ENCODE measurements at places on chromosomes 6 and 20. TPM values are rescaled to one million over a fixed set of nuclear protein-coding genes. Genes with fewer than 3 reads are reported as not detected.

POLH gene
- 62.5 TPM for total RNA-seq

PRICKLE4 gene
- total RNA-seq, result not detected

NDRG3 gene
- total RNA-seq, result 27.2 TPM

MYB gene
- 52.6 TPM for total RNA-seq

CCDC170 gene
- 0.02 TPM for total RNA-seq

TFAP2D gene
- not detected for total RNA-seq

ERVFRD-1 gene
- not detected for total RNA-seq

SLC52A3 gene
- not detected for total RNA-seq

GNMT gene
- total RNA-seq, result 0.71 TPM

CTNNBL1 gene
- 80.0 TPM for total RNA-seq

All from T-helper 1 cell treated with Interleukin-12 subunit alpha and Interleukin-12 subunit beta and Interleukin-4 antibody, amounts not matched to agents 30 ng/mL and 1 ng/mL, for 36 hours (primary cell).